ENCODE measurements at places on chromosomes 16 and 17.

- no peak for DNase-seq
Observed at GRCh38 chr17:45022655-45023339, 28.6 kb downstream of the DCAKD start.

DNA sequence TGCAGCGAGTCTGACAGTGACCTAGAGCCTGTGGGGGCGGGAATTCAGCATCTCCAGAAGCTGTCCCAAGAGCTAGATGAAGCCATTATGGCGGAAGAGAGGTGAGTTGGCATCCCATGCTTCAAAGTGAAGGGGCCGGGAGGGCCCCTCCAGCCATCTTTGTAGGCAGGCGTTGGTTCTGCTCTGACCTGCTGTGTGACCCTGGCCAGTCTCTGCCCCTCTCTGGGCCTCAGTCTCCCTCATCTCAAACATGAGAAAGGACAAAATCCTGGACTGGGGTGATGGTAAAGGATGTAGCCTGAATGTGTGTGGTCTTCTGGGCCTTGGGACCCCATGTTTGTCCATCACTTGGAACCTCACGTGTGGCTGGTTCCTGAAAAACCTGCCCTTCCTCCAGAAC is 5.1 kb downstream of the PIMREG start:
- no peak for DNase-seq

DNA sequence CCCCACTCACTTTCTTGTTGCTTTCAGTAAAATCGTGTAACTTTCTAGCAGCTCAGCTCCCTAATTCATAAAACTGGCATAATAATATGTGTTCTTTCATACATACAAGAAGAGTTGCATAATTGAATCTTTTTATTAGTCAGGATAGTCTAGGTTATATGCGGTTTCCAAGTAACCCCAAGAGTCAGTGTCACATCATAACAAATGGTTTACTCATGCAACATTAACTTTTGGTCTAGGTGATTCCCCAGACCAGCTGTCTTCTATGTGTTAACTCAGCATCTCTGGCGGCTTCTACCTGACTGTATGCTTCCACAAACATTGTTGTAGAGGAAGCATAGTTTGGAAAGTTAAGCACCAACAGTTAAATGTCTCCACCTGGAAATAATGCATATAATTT is 1000.4 kb downstream of the CDH11 start:
- no peak for DNase-seq

- DNase-seq = no peak
Observed at GRCh38 chr17:58686980-58687379, 4.9 kb downstream of the TEX14 start.

DNA sequence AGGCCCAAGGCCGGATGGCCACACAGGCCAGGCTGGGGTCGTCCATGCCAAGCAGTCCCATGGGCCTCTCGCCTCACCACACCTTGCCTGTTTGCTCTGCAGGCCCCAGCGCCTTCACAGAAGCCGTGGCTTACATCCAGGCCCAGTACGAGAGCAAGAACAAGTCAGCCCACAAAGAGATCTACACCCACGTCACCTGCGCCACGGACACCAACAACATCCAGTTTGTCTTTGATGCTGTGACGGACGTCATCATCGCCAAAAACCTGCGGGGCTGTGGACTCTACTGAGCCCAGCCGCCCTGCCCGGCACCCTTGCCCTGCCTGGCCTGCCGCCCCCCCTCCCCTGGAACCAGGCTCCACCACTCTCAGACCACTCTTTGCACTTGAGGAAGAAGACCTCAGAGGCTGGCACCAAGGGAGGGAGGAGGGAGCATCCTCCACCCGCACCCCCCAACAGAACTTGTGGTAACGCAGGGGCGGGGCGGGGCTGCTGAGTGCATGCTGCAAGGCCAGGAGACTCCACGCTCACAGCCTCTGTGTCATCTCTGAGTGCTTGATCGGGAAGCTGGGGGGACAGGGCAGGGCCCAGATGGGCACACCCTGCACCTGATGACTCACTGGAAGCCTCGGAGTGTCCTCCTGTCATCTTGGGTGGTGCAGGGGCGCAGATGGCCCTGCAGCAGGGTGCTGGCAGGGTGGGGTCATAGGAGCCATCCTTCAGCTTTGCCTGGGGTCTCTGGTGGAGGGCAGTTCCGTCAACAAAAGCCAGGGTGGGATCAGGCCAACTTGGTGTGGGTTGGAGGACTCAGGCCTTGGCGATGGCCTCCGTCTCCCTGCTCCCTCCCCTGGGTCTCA is 81.5 kb downstream of the AMFR start:
- DNase-seq = no peak

- no peak for DNase-seq
Observed at GRCh38 chr17:66695098-66695497, 139.8 kb upstream of the CACNG5 start.

- no peak for DNase-seq
Observed at GRCh38 chr17:70067134-70067533, 7.9 kb upstream of the KCNJ16 start.

DNA sequence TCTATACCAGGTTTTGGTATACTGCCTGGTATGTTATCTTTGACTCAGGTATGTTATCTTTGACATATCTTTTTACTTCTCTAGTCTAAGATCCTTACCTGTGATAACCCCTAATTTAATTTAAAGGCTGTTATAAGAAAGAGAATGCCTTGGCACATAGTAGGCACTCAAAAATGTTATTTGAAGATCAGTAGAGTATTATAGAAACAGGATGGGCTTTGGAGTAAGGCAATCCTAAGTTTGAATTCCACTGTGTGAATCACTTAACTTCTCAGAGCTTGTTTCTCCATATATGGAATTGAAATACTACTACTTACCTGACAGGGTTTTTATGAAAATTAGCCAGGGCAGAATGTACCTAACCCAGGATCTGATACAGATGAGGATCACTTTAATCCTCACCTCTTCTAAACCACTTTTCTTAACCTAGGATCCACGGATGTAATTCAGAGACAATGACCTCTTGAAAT is 1.2 kb downstream of the BRIP1 start:
- DNase-seq = no peak

- peak; percentile 4 for DNase-seq
Observed at GRCh38 chr17:1398931-1399678, 917 bp downstream of the YWHAE start.

GRCh38 chr16:73775841-73776388 is 520.7 kb upstream of the PSMD7 start:
- no peak for DNase-seq

GRCh38 chr16:4240624-4241023 is 1.3 kb downstream of the SRL start:
- peak; percentile 35 for DNase-seq

- DNase-seq = peak; percentile 1
Observed at GRCh38 chr16:31382485-31383161, 10.5 kb upstream of the ITGAD start.

DNA sequence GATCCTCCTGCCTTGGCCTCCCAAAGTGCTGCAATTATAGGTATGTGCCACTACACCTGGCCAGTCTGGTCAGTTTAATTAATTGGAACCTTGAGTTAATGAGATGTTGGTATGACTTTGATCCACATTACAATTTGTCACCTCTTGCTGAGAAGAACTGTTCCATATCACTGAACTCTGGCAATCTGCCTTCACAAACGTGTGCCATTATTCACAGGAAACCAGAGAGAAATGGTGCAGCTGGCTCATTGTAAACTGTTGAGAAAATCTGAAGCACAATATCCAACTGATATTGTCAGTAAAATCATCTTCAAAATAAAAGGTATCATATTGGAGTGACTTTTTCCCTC is 39.3 kb upstream of the YPEL2 start:
- DNase-seq = no peak

- DNase-seq = no peak
Observed at GRCh38 chr17:511833-512251, 159.2 kb upstream of the RPH3AL start.

- no peak for DNase-seq
Observed at GRCh38 chr16:50797456-50797855, 55.6 kb downstream of the CYLD start.

DNA sequence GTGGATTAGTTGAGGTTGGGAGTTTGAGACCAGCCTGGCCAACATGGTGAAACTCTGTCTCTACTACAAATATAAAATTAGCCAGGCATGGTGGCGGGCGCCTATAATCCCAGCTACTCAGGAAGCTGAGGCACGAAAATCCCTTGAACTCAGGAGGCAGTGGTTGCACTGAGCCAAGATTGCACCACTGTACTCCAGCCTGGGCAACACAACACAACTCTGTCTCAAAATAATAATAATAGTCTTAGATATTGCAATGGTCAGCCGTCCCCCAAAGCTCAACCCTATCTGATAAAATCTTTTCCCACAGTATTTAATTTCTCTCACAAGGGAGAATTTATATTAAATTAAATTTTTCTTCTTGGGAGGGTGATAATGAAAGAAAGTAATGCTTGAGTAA is 169.6 kb downstream of the XYLT1 start:
- DNase-seq = no peak

- DNase-seq = peak; percentile 92
Observed at GRCh38 chr17:35804658-35805192, 4.6 kb upstream of the TAF15 start.

DNA sequence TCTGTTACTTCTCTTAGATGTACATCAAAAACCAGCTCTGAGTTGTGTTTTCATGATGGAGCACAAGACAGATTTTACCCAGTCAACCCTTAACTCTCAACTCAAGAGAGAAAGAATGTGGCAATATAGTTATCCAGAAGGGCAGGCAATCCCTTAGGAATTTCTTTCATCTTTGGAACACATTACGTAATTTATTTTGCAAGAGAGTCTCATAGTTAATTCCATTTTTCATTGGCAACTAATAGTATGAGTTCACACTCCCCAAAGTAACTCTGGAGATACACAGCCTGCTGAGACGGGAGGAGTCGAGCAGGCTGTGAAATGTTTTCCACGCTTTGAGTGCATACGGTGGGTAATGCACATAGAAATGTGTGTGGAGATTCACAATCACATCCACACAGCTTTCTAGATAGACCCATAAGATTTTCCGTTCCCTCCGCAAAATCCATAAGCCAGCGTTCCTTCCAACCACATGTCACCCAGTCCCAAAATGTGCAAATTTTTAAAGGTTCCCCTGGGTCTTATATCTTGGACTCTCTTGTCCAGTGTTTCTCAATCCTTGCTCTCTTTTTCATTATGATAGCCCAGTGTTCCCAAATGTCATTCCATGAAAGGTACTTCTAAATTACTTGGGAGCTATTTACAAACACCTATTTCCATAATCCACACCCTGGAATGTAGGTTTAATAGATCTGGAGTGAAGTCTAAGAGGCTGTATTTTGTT is 8.4 kb upstream of the CDRT4 start:
- DNase-seq = no peak

DNA sequence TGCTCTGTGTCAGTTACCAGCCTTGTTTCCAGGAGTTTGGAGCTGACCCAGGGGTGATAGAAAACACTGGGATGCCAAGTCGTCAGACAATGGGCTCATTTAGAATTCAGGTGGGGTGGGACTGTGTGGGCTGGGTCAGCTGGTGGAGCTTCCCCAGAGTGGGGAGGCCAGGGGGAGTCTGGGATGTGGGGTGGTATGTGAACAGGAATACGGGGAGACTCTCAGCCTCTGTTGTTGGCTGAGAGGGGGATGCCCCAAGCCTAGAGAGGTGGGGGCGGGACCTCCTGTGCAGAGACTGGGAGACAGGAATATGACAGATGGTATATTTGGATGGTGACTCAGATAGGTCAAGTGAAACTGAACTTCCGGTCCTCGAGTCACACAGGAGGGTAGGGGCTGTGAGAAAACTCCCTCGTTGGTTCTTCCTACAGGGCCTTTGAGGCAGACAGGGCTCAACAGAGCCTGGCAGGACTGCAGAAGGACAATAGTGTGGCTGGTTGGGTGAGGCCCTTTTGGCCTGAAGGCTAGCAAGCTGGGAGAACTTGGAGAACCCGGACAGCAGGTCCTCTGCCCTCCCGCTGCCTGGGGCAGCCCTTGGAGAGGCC is 23.7 kb downstream of the CDH1 start:
- DNase-seq = no peak

DNA sequence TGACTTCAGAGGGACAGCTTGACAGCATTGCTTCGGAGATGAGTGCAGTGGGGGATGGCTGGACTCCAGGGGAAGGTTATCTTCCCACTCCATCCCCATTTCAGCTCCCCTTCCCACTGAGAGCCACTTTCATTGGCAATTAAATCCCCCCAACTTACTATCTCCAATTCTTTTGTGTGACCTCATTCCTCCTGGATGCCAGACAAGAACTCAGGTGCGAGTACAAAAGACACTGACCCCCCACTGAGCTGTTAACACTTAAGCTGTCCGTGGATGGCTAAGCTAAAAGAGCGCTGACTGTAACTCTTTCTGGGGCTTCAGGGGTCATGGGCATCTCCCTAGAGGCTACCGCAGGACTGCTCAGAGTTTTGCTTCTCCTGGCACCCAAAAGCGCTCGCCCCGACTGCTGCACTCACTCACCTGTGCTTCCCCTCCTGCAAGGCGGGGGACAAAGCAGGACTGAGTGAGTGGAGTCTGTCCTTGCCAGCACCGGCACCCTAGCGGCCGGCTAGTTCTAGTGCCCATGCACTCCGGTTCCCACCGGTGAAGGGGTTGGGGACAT is 44.8 kb upstream of the FBXO47 start:
- DNase-seq = no peak

DNA sequence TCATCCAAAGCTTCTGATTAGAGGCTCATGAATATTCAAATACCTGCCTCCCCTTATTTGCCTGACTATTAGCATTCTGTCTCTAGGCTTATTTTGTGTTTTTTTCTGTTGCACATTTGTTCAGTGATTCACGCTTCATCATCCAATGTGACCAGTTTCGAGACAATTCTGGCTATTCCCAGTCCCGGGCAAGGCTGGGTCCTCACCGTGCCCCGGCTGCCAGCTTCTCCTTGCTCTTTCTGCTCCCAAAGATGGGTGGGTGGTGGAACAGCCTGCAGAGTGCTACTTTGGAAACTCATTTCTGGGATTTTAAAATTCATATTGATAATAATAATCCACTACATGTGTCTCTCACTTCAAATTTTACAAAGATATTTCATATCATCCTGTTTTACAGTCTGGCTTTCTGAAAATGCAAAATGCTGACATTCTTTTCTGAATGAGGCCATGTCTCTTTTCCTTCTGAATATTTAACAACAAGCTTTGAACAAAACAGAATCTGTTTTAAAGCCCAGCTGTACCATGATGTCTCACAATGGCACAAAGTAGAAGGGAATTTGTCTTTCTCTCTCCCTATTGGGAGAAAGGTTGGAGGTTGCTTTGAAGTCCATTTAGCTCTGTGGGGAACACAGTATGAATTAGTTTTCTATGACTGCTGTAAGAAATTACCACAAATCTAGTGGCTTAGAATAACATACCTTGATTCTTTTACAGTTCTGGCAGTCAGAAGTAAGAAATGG is 116.9 kb upstream of the CDH13 start:
- no peak for DNase-seq

Measured in NCI-H1092 treated with DMSO at 0.1 percent for 48 hours (cell line).